IMR-90 (cell line): ENCODE measurements at places on chromosomes 4 and X. TPM values are rescaled to one million over a fixed set of nuclear protein-coding genes. Genes with fewer than 3 reads are reported as not detected.

- no peak overlapping the region for H3K4me3 ChIP-seq
- H3K36me3 ChIP-seq: no peaks in the 10 kb centered on the region
- no peak for DNase-seq
These were observed 10.1 kb downstream of the ANXA3 start for GRCh38 chr4:78561677-78562076.

GRCh38 chr4:38967260-38968095 lies 64.7 kb downstream of the TMEM156 start:
- peak; percentile 100 for DNase-seq
- no peaks in the 10 kb centered on the region for H3K36me3 ChIP-seq
- H3K27me3 ChIP-seq: no peaks in the 10 kb centered on the region
- H3K27ac ChIP-seq: peak overlapping the region; percentile 99

DNA sequence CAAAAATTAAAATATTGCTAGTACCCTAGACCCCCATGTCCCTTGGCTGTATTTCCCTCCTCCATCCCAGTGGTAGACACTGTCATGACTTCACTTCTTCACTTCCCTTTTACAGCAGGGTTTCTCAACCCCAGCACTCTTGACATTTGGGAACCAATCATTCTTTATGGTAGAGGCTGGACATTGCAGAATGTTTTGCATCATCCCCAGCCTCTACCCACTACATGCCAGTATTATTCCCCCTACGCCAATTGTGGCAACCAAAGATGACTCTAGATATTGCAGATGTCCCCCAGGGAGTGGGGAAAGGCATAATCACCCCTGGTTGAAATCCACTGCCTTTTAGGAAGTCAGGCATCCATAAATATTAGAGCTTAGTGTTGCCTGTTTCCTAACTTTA lies 138.6 kb downstream of the AMELX start:
- H3K4me1 ChIP-seq: peaks cover 6% of the 10 kb centered on the region
- no peak for DNase-seq
- H3K4me3 ChIP-seq: no peak overlapping the region
- no peaks in the 10 kb centered on the region for H3K27me3 ChIP-seq
- peak overlapping the region; percentile 53; the same call in 1 of the 2 replicates for H3K27ac ChIP-seq
- H3K36me3 ChIP-seq: no peaks in the 10 kb centered on the region

DNA sequence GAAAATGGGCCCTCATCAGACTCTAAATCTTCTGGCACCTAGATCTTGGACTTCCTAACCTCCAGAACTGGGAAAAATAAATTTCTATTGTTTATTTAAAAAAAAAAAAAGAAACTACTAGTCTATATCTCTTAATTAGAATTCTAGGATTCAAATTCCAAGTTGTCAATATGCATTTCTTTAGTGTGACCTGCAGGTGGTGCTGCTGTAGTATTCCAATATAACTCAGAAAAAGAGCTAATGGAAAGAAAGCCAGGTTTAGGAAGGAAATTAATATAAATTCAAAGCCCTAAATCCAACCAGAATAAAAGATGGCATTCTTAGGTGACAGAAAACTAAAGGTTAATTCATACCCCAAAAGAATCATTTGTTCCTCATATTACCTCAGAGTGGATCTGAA lies 80.0 kb upstream of the NALF2 start:
- no peaks in the 10 kb centered on the region for H3K36me3 ChIP-seq
- no peak overlapping the region for H3K27ac ChIP-seq
- H3K27me3 ChIP-seq: peaks cover 12% of the 10 kb centered on the region

- no peaks in the 10 kb centered on the region; the same call in 1 of the 2 replicates for H3K27me3 ChIP-seq
- no peak overlapping the region for H3K4me3 ChIP-seq
- no peaks in the 10 kb centered on the region for H3K4me1 ChIP-seq
These were observed 70.0 kb downstream of the DCHS2 start for GRCh38 chr4:154421618-154422017.

GRCh38 chr4:172950990-172951389 lies 217.6 kb upstream of the GALNT7 start:
- no peak overlapping the region for H3K27ac ChIP-seq
- H3K36me3 ChIP-seq: no peaks in the 10 kb centered on the region
- peaks cover 24% of the 10 kb centered on the region for H3K27me3 ChIP-seq
- H3K4me3 ChIP-seq: no peak overlapping the region

- DNase-seq: no peak
- no peaks in the 10 kb centered on the region for H3K4me1 ChIP-seq
- H3K4me3 ChIP-seq: no peak overlapping the region
- no peaks in the 10 kb centered on the region for H3K27me3 ChIP-seq
These were observed 86.8 kb downstream of the FRMPD4 start for GRCh38 chrX:12225107-12225506.

GRCh38 chrX:112849016-112849415 lies 8.4 kb upstream of the AMOT start:
- H3K36me3 ChIP-seq: no peaks in the 10 kb centered on the region
- H3K27me3 ChIP-seq: peaks cover 7% of the 10 kb centered on the region
- H3K4me1 ChIP-seq: no peaks in the 10 kb centered on the region; the same call in 1 of the 2 replicates
- DNase-seq: peak; percentile 44

- no peak overlapping the region for H3K27ac ChIP-seq
- no peak for DNase-seq
- H3K36me3 ChIP-seq: no peaks in the 10 kb centered on the region
- no peaks in the 10 kb centered on the region for H3K4me1 ChIP-seq
These were observed 124.9 kb upstream of the TAPT1 start for GRCh38 chr4:16351161-16351560.

DNA sequence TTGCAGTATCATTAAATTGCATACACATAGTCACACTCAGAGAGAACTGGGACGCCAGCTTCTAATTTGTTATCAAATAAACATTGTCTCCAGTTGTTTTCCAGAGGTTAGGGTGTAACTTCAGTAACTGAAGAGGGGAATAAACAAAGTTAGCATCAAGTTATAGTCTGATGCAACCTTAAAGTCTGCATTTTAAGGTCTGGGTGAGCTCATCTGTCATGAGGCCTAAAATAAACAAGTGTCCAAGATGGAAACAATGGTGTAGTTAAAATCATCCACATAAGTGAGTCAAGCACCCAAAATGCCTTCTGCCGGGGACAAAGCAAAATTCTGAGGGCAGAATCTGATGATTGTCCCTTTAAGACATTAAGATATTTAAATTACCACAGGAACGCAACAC lies 70.3 kb upstream of the EMCN start:
- no peaks in the 10 kb centered on the region for H3K36me3 ChIP-seq
- H3K27me3 ChIP-seq: no peaks in the 10 kb centered on the region

Gene AR
- total RNA-seq: 2.8 and 4.7 TPM in 2 replicates

Gene NR3C2
- 1.9 and 2.3 TPM in 2 replicates for total RNA-seq

Gene SPANXN4
- total RNA-seq: not detected in 2 replicates

Gene ADRA2C
- under 0.01 and 0.28 TPM in 2 replicates for total RNA-seq
